ENCODE measurements at places on chromosomes 4 and X.

GRCh38 chr4:176433983-176434382 is 114.2 kb downstream of the SPCS3 start:
- no peak for DNase-seq

GRCh38 chrX:32408389-32408788 is 803.0 kb downstream of the DMD start:
- DNase-seq = no peak

DNA sequence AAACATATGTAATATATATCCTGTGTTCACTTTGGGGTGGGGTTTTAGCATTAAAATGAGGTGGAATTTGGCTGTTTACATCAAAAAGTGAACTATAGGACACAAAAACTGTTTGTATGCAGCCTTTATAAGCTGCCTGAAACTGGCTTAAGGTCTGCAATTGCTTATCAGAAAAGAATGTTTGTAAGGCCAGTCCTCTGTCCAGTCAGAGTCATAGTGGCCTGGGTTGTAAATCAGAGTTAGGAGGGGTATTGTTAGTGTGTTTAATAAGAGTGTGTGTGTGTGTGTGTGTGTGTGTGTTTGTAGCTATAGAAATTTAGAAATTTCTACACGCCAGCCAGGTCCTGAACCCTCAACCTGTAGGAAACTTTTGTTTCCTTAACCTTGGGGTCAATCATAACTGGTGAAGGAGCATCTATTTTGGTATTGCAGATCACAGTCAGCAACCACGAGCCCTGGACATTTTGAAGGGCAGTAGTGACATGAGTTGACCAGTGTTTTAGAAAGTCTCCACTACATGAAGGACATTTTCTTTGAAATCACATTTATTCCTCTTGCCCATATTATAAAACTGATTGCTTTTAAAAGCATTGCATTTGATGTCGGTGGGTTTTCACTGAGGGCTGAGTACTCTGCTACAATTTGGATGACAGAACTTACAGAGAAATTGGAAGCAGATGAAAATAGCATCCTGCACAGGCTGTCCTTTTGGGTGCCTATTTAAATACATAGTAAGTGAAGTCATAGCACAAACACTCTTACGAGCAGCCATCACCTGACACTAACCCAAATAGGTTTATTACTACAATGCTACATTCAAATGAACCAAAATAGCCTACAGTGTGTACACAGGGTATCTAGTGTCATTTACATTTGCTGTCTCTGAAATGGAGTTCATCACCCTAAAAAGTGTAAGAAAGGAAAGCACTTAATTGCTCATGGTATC is 11.2 kb upstream of the TMEM154 start:
- DNase-seq = no peak

GRCh38 chr4:6649216-6649615 is 8.7 kb downstream of the MRFAP1 start:
- no peak for DNase-seq

DNA sequence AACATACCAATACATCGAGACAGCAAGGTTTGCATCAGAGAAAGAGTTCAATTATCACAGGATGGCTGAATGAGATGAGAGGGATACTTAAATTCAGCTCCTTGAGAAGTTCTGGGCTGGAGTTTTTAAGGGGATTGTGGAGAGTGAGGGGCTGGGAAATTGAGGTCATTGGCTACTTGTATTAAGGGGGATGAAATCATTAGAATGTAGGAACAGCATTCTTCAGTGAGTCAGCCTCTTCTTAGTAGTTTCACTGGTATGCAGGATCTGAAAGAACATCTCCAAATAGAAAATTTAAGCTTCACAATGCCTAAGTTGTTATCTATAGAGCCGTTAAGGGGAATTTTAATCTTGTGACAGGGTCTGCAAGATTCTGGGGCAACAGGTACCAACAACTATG is 211.6 kb upstream of the TAPT1 start:
- DNase-seq = no peak

- DNase-seq = no peak
Observed at GRCh38 chr4:78528327-78528726, 23.2 kb upstream of the ANXA3 start.

DNA sequence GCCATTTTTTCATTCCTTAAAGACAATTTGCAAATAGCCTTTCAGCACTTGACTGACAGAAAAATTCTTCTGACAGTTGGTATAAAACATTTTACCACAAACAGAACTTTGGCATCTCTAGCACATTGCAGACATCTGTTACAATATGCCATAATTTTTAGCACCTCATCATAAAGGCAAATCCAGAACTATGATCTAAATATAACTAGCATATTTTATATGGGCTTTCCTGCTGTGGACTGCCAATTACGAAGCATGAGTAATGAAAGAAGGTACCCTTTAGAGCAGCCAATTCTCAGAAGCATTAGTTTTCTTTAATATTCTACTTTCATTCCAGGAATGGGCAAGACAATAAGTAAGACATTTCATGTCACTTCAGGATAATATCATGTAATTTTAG is 647.4 kb upstream of the GALNT7 start:
- no peak for DNase-seq

DNA sequence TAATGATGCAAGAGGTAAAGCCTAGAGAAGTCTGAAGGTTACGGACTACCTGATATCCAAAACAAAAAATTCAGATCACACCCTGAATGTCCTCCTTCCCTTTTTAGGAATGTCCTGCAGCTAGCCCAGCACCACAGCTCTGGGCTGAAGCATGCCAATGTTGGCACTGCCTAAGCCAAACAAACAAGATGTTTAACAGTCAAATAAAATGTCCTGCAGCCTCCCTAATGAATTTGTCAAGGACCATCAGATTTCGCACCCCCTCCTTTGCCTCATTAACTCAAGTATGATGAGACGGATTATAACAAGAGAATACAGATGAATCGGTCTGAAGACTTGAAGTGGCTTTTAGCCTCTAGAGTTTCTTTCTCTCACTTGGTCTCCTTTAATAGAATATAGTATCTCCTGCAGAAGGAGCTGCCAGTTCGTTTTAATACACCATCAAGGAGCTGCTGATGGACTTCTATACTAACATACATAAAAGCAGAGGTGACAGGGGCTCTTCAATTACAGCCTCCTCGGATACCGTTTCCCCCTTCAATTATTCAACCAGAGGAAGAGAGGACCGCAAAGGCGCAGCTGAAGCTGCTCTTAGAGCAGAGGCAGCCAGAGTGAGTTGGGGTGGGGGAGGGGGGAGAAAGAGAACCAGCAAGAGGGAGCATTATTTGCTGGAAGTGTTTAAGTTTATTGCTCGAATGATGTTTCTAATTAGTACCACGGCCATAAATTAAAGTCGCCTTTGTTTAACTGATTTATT is 3.0 kb upstream of the MAB21L2 start:
- no peak for DNase-seq

DNA sequence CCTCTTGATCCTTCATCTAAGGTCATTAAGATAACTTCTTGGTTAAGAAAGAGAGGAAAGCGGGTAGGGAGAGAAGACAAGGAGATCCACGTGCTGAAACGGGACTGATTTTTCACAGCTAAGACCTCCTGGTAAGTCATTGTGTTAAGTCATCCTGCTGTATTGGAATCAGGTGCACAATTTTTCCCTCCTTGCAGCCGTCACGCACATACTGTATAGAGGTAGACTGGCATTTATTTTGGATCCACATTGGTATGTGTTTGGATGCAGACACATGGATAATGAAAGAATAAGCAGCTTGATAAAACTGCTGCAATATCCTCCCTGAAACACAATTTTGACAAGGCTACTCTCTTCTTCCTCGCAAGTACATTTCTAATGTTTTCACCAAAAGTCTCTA is 60.1 kb upstream of the NAP1L5 start:
- DNase-seq = no peak

- DNase-seq = no peak
Observed at GRCh38 chr4:49709775-49710174, 723.7 kb downstream of the CWH43 start.

- no peak for DNase-seq
Observed at GRCh38 chr4:88792268-88792781, 94.7 kb upstream of the NAP1L5 start.

DNA sequence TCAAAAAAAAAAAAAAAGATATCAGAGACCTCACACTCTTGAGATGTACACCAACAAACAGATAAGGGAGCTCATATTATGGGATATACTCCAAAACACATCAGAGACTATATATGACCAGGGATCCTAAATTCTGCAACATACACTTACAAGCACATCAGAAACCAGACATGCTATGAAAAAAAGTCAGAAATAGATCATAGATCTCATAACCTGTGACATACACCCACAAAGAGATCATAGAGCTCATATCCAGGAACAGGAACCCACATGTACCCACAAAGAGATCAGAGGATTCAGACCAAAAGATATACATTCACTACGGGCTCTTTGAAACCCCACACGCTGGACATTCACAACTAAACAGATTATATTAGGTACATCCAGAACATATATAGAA is 30.1 kb downstream of the SUV39H1 start:
- DNase-seq = no peak

DNA sequence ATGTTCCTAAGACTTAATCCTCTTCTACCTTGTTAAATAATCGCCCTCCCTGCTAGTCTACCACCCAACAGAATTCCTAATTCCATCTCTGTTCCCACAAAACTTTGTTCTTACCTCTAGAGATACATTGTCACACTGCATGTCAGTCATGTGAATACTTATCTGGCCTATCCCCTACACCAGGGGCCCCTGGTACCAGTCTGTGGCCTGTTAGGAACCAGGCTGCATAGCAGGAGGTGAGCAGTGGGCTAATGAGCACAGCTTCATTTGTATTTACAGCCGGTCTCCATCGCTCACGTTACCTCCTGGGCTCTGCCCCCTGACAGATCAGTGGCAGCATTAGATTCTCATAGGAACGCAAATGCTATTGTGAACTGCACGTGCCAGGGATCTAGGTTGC is 73.9 kb downstream of the APBB2 start:
- DNase-seq = no peak

- no peak for DNase-seq
Observed at GRCh38 chr4:82792912-82793649, 5.5 kb downstream of the SCD5 start.

DNA sequence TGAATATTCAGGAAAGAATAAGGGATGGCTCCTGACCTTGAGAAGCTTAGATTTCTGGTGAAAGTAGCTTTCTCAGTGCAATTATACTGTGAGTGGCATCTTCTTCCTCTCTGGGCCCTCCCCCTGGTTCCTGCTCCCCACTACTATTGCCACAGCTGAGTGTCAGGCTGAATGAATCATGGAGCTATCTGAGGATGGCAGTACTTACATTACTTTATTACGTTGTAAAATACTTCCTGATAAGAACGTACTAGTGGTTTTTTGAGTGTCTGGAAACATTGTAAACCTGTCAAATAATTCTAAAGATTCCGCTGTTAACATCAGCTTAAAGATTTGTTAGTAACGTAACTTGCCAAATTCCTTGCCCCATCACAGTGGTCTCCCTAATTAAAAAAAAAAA is 36.2 kb downstream of the ARHGAP10 start:
- no peak for DNase-seq

GRCh38 chr4:161829591-161829990 is 334.2 kb downstream of the FSTL5 start:
- no peak for DNase-seq

DNA sequence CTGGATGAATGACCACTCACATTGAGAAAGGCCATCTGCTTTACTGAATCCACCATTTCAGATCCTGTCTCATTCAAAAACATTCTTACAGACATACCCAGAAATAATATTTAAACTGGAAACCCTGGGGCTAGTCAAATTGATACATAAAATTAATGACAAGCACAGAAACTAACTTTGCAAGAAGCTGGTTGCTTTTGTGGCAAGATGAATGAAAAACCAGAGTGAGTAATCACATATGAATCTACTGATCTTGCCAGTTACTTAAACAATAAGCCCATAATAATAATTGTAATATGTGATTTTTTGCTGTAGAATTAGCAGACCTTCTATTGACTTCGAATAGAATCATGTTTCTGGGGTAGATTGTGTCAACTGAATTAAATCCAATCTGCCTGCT is 235.1 kb downstream of the PPARGC1A start:
- DNase-seq = no peak

GRCh38 chrX:10157543-10157942 is 768 bp downstream of the CLCN4 start:
- no peak for DNase-seq

GRCh38 chr4:82629238-82630000 is 67.6 kb upstream of the TMEM150C start:
- no peak for DNase-seq

- DNase-seq = no peak
Observed at GRCh38 chr4:89469930-89470375, 162.4 kb upstream of the GPRIN3 start.

DNA sequence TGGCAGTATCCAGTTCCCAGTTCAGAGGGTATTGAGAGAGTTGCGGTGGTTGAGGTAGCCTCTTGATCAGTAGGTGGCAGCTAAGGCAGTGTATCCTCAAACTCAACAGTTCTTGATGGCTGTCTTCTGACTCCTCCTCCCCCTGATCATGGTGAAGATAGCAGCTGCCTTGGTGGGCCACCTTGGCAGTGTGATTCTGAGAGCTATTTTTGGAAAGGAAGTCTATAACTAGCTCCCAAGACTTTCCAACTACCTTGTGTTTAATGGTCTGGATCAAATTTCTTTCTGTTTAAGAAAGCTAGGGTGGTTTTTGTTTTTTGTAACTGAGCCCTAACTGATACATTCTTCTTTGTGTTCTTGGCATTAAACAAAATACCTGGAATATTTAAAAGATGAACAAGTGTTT is 10.5 kb upstream of the TBC1D19 start:
- no peak for DNase-seq

- DNase-seq = peak; percentile 66
Observed at GRCh38 chr4:185004562-185005218, 13.6 kb upstream of the HELT start.

DNA sequence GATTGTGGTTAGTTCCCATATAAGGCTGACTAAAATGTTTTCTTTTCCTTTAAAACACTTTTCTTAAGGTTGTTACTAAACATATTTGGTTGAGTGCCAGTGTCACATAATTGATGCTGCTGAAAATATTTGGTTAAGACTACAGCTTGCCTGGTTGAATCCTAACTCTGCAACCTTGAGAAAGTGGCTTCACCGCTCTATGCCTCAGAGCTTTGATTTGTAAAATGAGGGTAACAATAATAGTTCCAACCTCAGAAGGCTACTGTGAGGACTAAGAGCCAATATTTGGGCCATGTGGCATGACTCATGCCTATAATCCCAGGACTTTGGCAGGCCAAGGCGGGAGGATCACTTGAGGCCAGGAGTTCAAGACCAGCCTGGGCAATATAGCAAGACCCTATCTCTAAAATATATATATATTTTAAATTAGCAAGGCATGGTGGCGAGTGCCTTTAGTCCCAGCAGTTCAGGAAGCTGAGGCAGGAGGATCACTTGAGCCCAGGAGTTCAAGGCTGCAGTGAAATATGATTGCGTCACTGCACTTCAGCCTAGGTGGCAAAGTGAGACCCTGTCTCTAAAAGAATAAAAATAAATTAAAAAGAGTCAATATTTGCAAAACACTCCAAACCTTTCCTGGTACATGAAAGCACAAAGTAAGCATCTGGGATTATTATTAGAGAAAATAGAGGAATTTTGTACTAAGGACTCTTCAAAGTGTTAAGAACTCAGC is 7.1 kb upstream of the NEIL3 start:
- no peak for DNase-seq

All from sciatic nerve (tissue), 2 donors.